D721Med (cell line): ENCODE measurements at places on chromosomes 1 and 21.

- no peak for DNase-seq
Measured at GRCh38 chr21:29025328-29025713, 853 bp downstream of the USP16 start.

DNA sequence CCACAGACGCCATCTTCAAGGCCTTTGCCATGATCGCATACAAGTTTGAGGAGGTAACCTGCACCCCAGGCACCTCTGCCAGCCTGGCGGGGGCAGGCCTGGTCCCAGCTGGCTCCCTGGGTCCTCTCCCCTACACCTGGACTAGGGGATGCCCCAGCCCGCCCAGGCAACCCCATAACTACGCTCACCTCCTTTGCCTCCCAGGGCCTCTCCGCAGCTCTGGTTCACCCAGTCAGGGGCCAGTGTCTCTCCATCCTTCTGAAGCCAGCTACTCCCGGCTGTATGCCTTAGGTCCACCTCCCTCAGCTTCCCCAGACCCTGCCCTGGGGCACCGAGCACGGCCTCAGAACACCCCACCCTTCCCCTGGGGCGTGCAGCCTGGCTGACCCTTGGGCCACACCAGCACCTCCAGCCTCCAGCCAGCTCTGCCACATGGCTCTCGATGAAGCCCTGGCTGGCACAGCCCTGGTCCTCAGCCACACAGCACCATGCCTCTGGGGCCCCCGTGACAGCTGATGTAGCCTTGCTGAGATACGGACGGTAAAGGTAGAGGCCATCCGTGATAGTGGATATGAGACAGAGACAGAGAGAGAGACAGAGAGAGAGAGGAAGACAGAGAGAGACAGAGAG, 80.4 kb upstream of the COL6A1 start:
- DNase-seq, result no peak

- DNase-seq, result no peak
Measured at GRCh38 chr21:30146558-30147282, 19.9 kb downstream of the CLDN17 start.

- DNase-seq, result no peak
Measured at GRCh38 chr1:151069103-151069486, 1.5 kb upstream of the GABPB2 start.

- DNase-seq, result no peak
Measured at GRCh38 chr1:46464915-46465314, 24.7 kb upstream of the DMBX1 start.

GRCh38 chr1:11806307-11806936, 431 bp downstream of the CLCN6 start:
- DNase-seq, result no peak

DNA sequence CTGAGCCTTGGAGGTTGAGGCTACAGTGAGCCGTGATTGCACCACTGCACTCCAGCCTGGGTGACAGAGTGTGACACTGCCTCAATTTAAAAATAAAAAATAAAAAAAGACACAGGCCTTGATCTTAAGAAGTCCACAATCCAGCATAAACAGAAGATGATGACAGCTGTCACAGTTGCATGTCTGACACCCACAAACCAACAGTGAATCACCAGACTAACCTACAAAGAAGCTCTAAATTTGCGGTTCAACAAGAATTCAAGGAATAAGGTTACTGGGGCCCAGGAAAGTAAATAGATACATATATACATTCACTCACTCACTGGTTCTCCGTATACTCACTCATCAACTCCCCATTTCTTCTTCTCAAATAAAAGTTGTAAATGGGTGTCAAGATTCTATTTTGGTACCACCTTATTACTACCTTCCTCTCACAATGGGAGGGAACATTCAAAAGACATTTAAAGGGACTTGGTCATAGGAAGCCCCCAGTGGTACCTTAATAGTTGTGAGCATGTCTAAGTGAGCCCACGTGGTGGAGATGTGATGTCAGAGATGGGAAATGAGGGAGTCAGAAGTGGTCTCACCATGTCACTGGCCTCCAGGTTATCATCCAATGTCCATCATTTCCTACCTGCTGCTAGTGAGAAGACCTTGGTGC, 66.9 kb upstream of the PRDX6 start:
- DNase-seq, result no peak

GRCh38 chr1:48675251-48675650, 101.4 kb downstream of the BEND5 start:
- no peak for DNase-seq
